Right lung (tissue), 10 donors: ENCODE measurements at places on chromosomes 1 and 21. TPM values are rescaled to one million over a fixed set of nuclear protein-coding genes. Genes with fewer than 3 reads are reported as not detected.

Gene TLCD4
- 10.6 TPM for polyA plus RNA-seq

GRCh38 chr21:44420416-44421205 lies 34.7 kb upstream of the LRRC3 start:
- no peak for DNase-seq

DNA sequence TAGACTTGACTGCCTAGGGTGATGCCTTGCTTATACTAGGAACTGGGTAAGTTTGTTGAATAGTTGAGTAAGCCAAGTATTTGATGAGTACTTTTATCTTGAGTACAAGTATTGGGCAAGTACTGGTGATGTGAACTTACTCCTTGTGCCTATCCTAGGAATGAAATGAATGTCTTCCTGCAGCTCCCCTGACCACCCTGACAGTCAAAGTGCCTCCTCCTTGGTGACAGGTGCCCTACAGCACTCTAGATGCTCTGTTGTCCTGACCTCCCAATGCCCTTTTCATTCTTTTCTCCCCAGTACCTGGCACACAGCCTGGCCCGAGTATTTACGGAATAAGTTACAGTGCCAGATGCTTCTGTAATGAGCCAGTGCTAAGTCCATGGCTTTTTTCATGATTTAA lies 25.5 kb downstream of the PCSK9 start:
- no peak for DNase-seq

Gene THEM5
- polyA plus RNA-seq = 1.4 TPM

DNA sequence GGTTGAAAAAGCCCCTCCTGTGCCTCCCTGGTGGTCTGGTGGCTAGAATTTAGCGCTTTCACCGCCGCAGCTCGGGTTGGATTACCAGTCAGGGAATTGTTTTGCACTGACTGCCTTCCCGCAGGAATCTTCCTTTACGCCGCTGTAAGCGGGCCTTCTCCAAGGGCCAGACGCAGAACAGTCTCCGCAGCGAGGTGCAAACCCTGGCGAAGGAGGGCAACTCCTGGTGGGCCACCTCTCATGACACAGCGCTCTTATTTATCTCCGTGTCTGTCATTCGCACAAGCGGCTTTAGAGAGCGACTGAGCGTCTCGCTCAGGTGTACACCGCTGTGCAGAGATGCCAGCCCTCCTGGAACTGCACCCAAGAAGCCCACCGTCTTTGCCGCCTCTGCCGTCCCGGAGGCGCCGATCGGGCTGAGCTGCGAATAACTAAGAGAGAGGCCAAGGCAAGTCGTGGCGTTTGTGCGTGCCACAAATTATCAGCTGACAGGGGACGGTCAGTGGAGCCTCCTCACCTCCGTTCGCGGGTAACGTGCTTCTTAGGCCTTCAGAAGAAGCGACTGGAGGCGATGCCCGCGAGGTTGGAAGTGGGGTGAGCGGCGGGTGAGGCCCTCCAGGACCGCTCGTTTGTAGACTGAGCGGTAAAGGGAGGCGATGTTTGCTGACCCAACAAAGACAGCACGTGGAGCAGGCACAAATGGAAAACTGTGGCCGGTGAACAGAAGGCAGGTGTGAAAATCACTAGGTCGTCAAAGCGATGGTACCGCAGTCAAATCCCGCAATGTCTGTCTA lies 93.5 kb downstream of the PRKAB2 start:
- DNase-seq = no peak

- DNase-seq = no peak
Measured at GRCh38 chr1:82245345-82246014, 444.7 kb downstream of the ADGRL2 start.

Gene KCNJ9
- polyA plus RNA-seq = 0.04 TPM

DNA sequence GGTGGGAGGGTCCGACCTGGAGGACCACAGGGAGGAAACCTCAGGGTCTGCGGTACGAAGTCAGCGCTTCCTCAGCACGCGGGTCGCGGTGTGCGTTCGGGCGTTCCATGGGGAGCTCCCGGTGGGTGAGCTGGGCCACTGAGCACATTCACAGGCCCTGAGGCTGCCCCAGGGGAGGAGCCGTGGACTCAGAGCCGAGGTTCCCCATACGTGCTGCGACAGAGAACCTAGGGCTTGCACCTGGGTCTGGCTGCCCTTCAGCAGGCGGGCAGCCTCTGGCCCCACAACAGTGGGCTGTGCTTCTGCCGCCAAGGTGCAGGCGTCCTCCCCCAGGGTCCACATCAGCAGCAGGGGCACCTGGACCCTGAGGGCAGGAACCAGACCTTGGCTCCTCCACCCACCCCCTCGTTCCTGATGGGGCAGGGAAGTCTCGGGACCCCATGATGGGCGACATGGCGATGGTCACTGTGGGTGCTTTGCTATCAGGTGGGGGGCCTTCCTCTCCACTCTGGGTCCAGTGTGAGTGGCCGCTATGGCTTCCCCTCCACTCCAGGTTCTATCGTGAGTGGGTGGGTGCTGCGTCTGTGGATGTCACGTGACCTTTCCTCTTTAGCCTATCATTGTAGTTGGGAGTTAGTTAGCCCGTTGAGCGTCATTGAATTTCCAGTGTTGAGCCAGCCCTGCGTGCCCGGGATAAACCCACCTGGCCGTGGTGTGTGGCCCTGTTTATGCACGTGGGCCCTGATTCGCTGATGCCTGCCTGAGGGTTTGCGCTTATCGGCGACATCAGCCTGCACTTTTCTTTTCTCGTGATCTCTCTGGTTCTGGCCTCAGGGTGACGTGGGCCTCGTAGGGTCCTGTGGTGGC lies 27.9 kb downstream of the FTCD start:
- no peak for DNase-seq

- no peak for DNase-seq
Measured at GRCh38 chr1:24364605-24364974, 45.4 kb downstream of the GRHL3 start.

DNA sequence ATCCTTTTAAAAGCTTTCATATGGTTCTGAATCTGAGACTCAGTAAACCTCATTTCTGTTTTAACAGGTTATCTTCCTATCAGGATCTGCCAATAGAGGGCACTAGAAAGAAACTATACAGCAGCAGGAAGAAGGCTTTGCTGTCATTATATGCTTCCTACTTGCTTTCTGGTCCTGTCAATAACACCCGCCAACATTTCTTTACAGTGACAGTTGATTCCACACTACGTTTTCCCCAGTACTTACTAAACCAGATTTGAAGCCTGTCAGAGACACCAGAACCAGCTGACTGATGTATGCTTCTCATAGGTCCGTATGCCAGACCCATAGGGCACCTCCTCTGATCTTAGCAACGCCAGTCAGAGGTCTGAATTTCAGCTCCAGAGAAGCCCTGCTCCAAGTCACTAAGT lies 341.0 kb upstream of the NEGR1 start:
- DNase-seq = peak; percentile 40

DNA sequence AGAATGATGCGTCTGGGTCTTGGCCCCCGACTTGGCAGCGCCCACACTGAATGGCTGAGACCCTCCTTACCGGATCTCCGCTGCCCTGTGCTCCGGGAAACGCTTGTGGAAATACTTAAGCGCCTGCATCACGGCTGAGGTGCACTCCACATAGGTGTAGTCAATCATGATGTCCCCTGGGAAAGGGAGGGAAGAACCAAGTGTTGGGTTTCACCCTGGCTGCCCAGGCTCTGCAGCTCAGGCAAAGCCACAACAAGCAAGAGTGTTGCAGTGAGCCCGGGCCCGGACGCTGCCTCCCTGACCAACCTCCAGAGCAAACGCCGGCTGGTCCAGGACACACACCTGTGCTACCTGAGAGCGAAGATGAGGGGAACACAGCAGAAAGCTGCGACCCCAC lies 21.5 kb upstream of the SPATC1L start:
- no peak for DNase-seq

Gene SLC35F3
- polyA plus RNA-seq = 0.97 TPM

Gene SUSD4
- 23.7 TPM for polyA plus RNA-seq

GRCh38 chr1:27650539-27651175 lies 15.7 kb upstream of the FGR start:
- peak; percentile 56 for DNase-seq

DNA sequence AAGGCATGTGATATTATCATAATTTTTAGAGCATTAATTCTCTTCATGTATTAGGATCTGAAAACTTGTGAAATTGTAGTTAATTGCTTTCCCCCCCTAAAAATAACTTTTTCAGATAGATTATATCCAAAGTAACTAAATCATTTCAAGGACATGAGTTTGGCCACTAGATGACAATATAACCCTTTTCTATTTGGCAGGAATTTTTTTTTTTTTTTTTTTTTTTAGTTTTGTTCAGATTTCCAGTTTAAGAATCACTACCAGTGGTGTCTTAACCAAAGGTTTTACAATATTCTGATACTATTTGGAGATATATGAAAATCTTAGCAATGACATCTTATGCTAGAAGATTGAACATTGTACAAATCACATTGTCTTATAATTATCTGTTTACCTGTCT lies 370.8 kb downstream of the AMY1C start:
- DNase-seq = no peak

GRCh38 chr1:174190691-174191199 lies 31.4 kb downstream of the RABGAP1L start:
- no peak for DNase-seq

Gene FAM131C
- polyA plus RNA-seq = 0.17 TPM
